ENCODE measurements at places on chromosomes 4 and X.

DNA sequence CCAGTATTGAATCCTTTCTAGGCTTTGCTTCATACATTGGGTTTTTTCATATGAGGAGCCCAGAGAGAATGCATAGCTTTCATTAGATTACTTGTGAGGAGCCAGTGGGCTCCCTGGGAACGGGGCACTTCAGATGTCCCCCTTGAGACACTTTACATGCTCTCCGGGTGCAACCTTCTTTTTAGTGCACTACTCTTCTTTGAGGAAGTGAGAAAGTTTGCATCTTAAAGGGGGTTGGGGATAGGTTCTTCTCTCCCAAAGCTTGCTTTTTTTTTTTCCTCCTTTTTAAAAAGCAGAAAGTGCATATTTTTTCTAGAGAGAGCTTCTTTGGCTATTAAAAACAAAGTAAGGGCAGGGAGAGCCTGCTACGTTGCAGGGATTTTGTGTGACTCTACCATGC is 4.3 kb downstream of the HADH start:
- DNase-seq = no peak

DNA sequence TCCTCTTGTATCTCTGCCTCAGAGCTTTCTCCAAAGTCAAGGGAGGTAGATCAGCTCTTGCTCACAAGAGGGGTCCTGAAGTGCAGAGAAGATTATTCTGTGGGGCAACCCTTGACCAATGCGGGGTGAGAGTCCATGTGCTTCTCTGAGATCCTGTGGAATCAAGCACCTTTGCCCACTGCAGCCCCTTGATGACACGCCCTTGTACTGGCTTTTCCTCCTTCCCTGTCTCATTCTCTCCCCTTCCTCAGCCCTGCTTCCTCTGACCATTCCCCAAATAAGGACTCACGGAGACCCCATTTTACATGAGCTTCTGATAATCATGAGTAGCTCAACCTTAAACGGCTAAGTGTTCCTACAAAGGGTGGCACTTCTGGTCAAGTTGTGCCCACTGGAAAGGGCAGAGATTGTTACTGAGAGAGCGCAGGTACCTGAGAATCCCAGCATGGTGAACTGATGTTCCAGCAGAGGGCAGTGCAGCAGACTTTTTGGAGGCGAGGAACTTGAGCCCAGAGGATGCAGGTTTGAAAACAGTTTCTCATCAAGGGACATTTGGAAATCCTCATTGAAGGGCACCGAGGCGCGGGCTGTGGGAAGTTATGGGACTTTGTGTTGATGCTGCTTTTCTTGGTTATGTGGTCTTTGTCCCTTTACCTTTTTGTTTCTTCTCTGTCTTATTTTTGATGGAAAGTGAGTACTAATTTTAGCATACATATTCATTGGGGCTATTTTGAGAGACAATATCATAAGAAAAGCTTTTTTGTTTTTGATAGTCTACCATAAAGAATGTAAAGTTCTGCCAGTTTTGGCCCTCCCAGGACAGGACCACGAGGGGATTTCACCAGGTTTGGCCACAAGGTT is 201.3 kb downstream of the RBM46 start:
- DNase-seq = no peak

- no peak for DNase-seq
These were observed 108.1 kb downstream of the DHX15 start for GRCh38 chr4:24476282-24476681.

GRCh38 chrX:45696736-45697135 is 496.1 kb upstream of the DIPK2B start:
- no peak for DNase-seq

DNA sequence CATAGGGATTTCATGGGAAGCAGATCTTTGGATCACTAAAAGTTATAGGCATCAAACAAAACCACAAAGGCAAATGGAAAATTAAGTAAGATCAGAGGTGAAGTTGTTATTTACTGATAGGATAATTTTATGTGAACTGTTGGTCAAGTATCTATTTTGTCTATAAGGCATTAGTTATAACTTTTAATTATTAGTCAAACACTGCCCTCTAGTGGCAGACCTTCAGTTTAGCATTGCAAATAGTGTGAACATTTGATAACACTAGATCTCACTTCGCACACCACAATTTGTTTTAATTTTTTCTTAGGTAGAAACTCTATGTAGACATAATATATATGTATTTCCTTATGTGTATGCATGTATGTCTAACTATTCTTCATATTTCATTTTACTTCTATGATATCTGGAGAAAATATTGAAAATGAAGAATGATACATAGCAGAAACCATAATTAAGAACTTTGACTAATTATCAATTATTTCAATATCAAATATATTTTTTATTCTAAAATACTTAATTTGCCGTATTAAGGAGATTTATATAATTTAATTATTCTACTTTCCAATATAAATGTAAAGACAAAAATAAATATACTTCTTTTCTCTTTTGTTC is 214.5 kb upstream of the TACR3 start:
- no peak for DNase-seq

GRCh38 chr4:150682126-150682525 is 100.2 kb downstream of the MAB21L2 start:
- DNase-seq = no peak

DNA sequence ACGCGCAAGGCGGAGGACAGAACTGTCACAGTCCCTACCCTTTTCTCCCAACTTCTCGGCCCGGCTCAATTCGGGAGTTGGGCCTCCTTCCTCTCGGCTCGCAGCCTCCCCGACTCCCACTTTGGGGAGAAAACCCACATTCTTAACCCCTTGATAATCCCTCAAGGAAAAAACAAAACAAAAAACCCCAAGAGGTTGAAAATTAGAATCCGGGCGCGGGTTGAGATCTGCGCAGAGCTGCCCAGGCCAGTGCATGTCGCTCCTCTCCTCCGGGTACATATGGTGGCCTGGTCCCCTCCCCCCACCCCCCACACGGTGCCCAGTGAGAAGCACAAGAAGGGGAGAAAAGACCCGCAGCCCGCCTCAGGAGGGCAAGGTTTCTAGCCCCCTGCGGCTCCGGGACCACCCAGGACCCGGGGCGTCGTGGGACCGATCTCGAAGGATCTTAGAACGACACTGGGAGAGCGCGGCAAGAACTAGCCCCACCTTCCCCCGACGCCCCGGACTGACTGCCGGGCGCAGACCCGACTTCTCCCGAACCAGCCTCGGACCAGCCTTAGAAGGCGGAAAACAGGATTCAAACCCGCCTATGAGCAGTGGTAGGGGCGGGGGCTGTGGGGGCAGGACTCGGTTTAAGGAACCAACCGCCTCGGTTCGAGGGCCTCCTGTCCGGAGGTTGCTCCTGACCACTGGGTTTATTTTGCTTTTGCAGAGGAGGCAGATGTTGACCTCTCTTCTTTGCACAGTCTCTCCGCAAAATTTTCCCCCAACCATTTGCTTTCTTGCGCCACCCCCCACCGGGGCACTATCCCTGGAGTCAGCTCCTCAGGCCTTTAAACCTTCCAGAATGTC is 2.5 kb upstream of the PDGFRA start:
- DNase-seq = no peak

GRCh38 chr4:20426028-20426427 is 174.3 kb downstream of the SLIT2 start:
- DNase-seq = no peak

- no peak for DNase-seq
These were observed 9.0 kb upstream of the RPL34 start for GRCh38 chr4:108611365-108611764.

DNA sequence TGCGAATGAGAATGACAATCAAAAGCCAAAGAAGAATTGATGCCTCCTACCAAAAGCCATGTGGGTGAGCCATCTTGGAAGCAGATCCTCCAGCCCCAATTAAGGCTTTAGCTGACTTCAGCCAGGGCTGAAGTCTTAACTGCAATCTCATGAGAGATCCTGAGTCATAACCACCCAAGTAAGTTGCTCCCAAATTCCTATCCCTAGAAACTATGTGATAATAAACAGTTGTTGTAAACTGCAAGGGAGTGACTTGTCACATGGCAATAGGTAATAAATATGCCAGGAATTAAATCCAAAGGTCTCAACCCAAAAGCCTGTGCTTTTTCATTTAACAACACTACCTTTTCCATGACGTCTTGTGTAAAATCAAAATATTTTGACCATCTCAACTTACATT is 154.2 kb upstream of the TBL1X start:
- DNase-seq = no peak

GRCh38 chrX:48470110-48470832 is at the start of gene SLC38A5:
TSS of gene SLC38A5 (minus strand) at chrX:48470260. CDS start at chrX:48467924, 2,336 bp downstream.
- no peak for DNase-seq

DNA sequence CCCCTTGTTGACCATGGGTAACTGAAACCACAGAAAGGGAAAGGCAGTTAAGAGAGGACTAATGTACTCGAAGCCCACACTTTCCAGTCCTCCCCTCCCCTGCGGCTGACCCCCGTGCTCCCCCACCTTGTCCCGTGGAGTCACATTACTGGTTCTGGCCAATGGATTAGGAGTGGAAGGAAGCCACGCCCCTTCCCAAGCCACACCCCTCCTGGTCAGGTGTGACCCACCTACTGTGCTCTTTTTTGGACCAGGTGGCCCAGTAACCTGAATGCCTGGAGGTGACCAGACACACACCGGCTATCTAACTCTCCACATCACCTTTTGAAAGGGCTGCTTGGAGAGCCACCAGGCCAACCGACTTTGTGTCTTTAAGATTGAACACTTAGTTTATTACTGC is 109.3 kb upstream of the MSX1 start:
- no peak for DNase-seq

GRCh38 chrX:30893206-30893605 is 4.2 kb upstream of the TAB3 start:
- DNase-seq = no peak

GRCh38 chr4:8235224-8235623 is 34.3 kb upstream of the HTRA3 start:
- no peak for DNase-seq

DNA sequence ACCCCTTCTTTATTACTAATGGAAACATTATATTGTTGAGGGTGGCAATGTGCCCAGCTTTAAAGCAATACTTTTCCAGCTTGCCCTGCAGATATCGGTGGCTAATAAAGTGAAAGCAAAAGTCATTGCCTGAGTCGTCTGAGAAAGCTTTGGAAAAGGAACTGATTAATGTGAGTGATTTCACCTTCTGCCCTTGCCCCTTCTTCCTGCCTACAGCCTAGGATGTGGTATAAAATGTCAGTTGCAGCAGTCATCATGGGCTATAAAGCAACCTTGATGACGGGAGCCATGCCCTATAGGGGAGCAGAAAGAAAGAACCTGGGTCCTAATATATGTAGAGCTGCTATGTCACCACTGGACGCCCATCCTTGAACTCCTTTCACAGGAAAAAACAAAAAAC is 132.4 kb upstream of the USP9X start:
- no peak for DNase-seq

GRCh38 chr4:74499986-74500781 is 55.2 kb downstream of the AREG start:
- no peak for DNase-seq

DNA sequence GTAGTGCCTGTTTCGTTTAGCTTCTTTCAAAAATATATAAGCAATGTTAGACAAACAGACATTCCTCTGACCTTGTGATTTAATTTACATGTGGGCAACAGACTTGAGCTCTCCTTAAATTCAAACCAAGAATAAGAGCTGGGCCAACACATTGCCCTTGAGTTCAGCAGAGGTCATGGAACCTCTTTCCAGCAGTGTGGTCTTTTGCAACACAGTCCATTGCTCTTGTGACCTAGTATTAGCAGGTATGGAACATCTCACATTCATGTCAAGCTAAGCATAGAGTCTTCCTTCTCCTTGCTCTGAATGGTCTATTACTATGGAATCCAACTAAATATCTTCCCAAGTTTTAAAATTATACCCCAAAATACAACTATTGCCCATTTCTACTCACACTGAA is 33.7 kb upstream of the MND1 start:
- no peak for DNase-seq

DNA sequence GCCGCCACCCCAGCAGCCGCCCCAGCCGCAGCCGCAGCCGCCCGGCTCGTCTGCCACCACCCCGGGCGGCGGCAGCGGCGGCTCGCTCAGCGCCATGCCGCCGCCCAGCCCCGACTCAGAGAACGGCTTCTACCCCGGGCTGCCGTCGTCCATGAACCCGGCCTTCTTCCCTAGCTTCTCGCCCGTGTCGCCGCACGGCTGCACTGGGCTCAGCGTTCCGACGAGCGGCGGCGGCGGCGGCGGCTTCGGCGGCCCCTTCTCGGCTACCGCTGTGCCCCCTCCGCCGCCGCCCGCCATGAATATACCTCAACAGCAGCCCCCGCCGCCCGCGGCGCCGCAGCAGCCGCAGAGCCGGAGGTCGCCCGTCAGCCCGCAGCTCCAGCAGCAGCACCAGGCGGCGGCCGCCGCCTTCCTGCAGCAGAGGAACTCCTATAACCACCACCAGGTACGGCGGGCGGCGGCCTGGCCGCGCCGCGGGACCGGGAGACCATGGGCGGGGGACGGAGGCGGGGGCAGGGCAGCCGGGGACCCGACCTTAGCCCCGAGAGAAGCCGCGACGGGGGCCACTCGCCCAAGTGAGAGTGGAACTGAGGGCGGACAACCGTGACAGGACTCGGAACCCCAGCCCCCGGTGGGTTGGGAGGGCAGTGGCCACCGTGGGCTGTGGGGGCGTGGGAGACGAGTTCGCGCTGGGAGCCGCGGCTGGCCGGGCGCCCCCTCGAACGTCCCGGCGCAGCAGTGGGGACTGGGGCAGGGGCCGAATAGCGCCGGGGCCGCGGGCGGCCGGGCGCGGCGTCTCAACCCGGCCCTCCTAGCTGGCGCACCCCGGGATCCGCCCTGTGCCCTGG is 1.8 kb downstream of the CPEB2 start:
- no peak for DNase-seq

DNA sequence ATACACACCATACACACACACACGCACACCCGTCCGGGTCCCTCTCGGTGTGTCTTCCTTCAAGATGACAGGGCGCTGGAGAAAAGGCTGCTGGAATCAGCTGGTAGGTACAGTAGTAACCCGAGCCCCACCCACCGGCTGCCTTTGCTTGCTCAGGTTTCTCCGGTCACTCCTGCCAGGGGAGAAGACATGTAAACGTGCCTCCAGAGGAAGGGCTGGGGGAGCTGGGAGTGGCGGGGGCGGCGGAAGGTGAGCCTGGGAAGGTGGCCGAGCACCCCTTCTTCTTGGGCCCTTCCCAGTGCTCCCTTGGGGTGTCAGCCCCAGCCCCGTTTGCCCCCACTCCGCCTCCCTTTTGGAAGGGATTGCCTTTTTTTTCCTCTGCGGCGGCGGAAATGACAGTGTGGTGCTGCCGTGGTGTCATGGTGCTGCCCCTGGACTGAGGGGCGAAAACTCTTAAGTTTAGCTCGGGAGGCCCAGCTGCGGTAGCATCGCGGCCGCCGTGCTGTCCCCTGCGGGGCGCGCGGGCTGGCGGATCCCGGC is at the start of gene MID2:
MID2 (plus strand) TSS at position 169 of the 540 bp plus-strand sequence. CDS start 561 bp downstream, outside the sequence.
- DNase-seq = no peak

DNA sequence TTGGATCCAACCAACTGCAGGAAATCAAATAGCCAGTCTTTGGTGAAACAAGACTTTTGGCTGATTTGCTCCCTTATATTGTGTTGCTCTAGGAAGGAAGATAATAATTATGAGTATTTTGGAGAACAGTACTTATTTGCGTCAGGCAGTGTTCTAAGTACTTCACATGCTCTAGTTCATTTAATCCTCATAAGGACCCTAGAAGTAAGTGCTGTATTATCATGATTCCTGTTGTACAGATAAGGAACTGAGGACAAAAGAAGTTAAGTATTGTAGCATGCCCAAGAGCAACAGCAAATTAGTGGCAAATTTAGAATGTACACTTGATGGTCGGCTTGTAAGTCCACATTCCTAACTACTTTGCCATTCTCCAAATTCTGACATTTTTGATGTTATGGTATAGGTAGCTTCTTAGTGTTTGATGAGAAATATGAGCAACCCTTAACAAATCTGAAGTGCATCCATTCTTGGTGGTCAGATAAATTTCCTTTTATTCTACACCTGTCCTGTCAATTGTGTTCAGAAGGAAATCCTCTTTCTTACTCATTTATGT is 72.0 kb downstream of the SPRY1 start:
- no peak for DNase-seq
